ENCODE measurements at places on chromosomes 2 and 18. TPM values are rescaled to one million over a fixed set of nuclear protein-coding genes. Genes with fewer than 3 reads are reported as not detected.
A peak's percentile ranks its signal among the peaks of the same experiment; 100 is the strongest.

DNA sequence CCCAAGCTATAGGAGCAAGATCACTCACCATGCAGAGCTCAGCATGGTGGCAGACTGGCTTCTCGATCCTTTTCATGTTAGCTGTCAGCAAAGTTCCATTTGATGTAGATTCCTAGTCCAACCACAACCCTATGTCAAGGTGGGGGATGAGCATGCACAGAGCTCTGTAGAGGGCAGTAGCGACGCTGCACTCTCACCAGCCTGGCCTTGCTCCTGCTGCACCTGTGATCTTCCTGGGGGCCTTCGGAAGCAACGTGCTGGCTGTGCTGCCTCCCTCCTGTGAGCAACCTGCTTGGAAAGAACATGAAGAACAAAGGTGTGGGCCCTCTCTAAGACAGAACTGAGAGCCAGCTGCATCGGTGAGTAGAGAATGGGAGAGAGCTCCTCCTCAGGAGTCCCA, 479.4 kb upstream of the MYT1L start:
- no peak for DNase-seq
- no peaks in the 10 kb centered on the region for H3K4me1 ChIP-seq
- H3K4me3 ChIP-seq: no peak overlapping the region
- H3K36me3 ChIP-seq: no peaks in the 10 kb centered on the region
- H3K27ac ChIP-seq: no peak overlapping the region
- no peaks in the 10 kb centered on the region for H3K27me3 ChIP-seq

GRCh38 chr2:69499242-69499641, 62.0 kb upstream of the NFU1 start:
- DNase-seq: no peak
- H3K4me3 ChIP-seq: no peak overlapping the region
- no peak overlapping the region for H3K27ac ChIP-seq
- no peaks in the 10 kb centered on the region for H3K4me1 ChIP-seq
- H3K36me3 ChIP-seq: peaks cover 19% of the 10 kb centered on the region

DNA sequence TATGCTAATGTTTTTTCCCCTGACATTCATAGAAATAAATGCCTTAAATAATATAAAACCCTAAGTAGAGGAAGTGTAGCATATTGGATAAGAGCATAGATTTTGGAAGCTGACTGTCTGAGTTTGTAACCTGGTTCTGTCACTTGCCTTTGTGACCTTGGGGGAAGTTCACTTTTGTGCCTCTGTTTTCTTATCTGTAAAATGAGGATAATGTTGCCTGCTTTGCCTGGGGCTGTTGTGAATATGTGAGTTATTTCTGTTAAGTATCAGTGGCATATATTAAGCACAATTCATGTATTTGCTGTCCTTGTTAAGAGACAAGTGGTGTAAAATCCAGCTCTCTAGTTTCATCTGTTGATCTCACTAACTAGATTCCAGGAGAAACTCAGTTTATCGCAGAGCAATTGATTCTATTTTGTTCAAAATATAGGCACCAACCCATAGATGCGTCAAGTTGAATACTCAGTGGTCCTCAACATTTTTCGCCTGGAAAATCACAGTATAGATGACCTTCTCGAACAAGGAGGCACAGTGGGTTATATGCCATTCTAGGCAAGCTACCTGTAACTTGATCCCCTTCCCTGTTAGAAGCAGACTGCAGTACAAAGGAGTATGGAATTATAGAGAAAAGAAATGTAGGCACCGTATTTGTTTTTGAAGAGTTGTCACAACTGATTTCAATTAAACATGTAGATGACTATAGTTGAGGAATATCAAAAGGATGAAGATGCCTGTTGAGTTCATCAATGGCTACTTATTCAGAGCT, 67.0 kb downstream of the SOCS6 start:
- H3K4me3 ChIP-seq: no peak overlapping the region
- DNase-seq: no peak
- no peaks in the 10 kb centered on the region for H3K27me3 ChIP-seq

DNA sequence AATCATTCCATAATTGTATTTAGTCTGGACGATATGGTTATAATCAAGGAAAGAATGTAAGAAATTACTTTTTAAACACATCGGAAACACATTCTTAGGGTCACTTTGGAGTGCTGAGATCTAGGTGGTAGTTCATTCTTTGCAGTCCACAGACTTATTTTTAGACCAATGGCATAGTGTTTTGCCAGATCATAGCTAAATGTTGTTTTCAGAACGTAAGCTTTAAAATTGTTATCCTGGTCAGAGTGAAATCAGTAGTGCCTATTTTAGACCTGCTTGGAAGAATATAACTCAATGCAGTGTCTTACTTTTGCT, 4.3 kb downstream of the MYL12A start:
- peaks cover 14% of the 10 kb centered on the region for H3K4me1 ChIP-seq
- peaks cover 27% of the 10 kb centered on the region for H3K36me3 ChIP-seq
- H3K4me3 ChIP-seq: no peak overlapping the region
- H3K27ac ChIP-seq: no peak overlapping the region
- H3K27me3 ChIP-seq: no peaks in the 10 kb centered on the region

GRCh38 chr2:10405448-10405847, 42.7 kb downstream of the ODC1 start:
- no peak overlapping the region for H3K4me3 ChIP-seq
- peak overlapping the region; percentile 82 for H3K27ac ChIP-seq
- H3K4me1 ChIP-seq: peaks cover 24% of the 10 kb centered on the region
- H3K36me3 ChIP-seq: no peaks in the 10 kb centered on the region
- H3K27me3 ChIP-seq: no peaks in the 10 kb centered on the region
- peak; percentile 89 for DNase-seq

DNA sequence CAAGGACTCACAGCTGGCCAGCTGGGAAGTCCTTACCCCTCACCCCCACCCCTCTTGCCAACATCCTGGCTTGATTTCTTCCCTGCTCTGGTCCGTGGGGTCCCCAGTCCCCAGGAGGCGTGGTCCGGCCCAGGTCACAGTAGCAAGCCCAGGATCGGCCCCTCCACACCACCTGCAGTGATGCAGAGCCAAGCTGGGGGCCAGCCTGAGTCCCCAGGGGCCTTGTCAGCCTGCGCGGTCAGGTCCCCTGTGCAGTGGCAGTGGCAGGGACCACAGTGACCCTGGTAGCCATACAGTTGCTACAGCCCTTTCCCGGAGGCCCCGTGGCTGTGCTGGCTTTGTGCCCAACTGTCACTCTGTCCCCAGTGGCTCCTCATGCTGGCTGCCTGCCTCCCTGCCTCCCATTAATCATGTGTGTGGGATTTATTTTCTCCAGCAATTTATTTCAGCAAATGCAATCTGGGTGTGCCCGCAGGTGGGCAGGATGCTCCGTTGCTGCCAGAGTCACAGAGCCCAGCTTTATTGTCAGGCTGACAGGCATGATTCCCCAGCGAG, 8.8 kb upstream of the PRSS56 start:
- no peak overlapping the region for H3K4me3 ChIP-seq
- H3K36me3 ChIP-seq: no peaks in the 10 kb centered on the region
- no peak overlapping the region for H3K27ac ChIP-seq

DNA sequence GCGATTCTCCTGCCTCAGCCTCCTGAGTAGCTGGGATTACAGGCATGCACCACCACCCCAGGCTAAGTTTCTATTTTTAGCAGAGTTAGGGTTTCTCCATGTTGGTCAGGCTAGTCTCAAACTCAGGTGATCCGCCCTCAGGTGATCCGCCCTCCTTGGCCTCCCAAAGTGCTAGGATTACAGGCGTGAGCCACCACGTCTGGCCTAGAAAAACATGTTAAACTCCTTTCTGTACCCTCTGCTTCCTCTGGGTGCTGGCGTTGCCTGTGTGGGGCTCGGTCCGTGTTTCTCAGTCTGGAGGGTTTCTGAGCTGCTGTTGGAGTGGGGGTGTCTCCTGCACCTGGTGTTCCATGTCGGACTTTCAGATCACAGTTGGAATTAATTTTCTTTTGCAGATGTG, 17.9 kb downstream of the LDLRAD4 start:
- no peak for DNase-seq
- H3K27ac ChIP-seq: no peak overlapping the region
- H3K36me3 ChIP-seq: no peaks in the 10 kb centered on the region
- peaks cover 36% of the 10 kb centered on the region for H3K4me1 ChIP-seq
- no peaks in the 10 kb centered on the region for H3K27me3 ChIP-seq
- no peak overlapping the region for H3K4me3 ChIP-seq

DNA sequence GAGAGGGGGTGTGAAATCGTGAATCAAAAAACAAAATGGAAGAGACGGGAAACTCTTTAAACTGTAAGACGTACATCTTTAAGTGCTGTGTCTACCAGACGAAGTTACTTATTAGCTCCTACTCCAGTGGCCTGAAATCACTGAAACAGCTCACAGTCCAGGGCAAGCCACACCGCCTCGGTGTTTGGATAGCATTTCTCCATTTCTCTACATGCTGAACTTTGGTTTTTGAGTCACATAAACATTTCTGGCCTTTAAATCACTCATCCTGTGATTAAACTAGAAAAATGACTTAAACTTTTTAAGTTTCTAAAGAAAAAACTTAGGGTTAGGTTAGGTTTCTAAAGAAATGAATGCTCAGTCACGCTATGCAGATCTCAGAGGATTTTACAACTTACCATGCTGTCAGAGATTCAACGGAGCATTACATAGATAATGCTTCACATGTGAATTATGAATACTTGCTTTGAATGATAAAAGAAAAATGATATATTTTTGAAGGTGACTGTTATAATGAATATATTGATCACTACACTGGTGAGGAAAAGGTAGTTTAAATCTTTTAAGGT, 138.4 kb downstream of the MBP start:
- peaks cover 3% of the 10 kb centered on the region for H3K4me1 ChIP-seq
- H3K27ac ChIP-seq: no peak overlapping the region
- H3K4me3 ChIP-seq: no peak overlapping the region
- no peaks in the 10 kb centered on the region for H3K27me3 ChIP-seq
- DNase-seq: no peak

Gene SPP2
- total RNA-seq: not detected

- no peak for DNase-seq
- H3K27ac ChIP-seq: no peak overlapping the region
- no peak overlapping the region for H3K4me3 ChIP-seq
- H3K27me3 ChIP-seq: no peaks in the 10 kb centered on the region
- no peaks in the 10 kb centered on the region for H3K4me1 ChIP-seq
These were observed 137.8 kb downstream of the ZAP70 start for GRCh38 chr2:97851172-97851571.

DNA sequence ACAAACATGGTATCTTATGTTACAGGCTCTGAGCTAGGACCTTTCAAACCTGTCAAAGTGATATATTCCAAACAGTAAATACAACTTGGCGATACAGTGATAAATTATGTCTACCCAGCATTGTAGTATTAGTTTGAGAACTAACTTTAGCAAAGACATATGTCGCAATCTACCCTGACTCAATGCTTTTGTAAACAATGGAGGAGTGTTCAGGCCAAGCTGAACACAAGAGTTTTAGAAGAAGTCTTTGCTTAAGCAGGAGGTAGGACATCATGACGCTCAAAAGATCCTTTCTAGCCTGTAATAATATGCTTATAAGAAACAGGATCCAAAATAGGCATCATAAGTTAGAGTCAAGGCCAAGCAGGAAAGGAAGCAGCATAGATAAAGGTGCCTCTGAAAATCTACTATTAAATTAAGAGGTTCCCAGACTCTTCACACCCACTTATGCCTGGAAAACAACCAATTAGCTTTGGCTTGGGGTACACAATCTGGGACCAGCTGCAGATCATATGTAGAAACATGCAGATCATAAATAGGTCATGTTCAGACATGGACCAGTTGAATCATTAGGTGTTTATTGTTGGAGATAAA, 132.5 kb downstream of the CSRNP3 start:
- H3K4me1 ChIP-seq: peaks cover 15% of the 10 kb centered on the region
- no peak overlapping the region for H3K4me3 ChIP-seq
- H3K36me3 ChIP-seq: no peaks in the 10 kb centered on the region
- no peak for DNase-seq
- no peak overlapping the region for H3K27ac ChIP-seq

Gene SLC8A1
- total RNA-seq: 5.1 TPM

GRCh38 chr2:40653829-40654228, 201.9 kb upstream of the SLC8A1 start:
- no peaks in the 10 kb centered on the region for H3K4me1 ChIP-seq
- no peaks in the 10 kb centered on the region for H3K36me3 ChIP-seq
- H3K4me3 ChIP-seq: no peak overlapping the region
- no peak for DNase-seq
- no peak overlapping the region for H3K27ac ChIP-seq

Gene FN1
- total RNA-seq: 97.5 TPM

- no peak for DNase-seq
- peaks cover 5% of the 10 kb centered on the region for H3K4me1 ChIP-seq
- H3K36me3 ChIP-seq: no peaks in the 10 kb centered on the region
- no peak overlapping the region for H3K4me3 ChIP-seq
- H3K27me3 ChIP-seq: no peaks in the 10 kb centered on the region
- no peak overlapping the region for H3K27ac ChIP-seq
These were observed 35.5 kb upstream of the MGAT5 start for GRCh38 chr2:134218414-134218813.

DNA sequence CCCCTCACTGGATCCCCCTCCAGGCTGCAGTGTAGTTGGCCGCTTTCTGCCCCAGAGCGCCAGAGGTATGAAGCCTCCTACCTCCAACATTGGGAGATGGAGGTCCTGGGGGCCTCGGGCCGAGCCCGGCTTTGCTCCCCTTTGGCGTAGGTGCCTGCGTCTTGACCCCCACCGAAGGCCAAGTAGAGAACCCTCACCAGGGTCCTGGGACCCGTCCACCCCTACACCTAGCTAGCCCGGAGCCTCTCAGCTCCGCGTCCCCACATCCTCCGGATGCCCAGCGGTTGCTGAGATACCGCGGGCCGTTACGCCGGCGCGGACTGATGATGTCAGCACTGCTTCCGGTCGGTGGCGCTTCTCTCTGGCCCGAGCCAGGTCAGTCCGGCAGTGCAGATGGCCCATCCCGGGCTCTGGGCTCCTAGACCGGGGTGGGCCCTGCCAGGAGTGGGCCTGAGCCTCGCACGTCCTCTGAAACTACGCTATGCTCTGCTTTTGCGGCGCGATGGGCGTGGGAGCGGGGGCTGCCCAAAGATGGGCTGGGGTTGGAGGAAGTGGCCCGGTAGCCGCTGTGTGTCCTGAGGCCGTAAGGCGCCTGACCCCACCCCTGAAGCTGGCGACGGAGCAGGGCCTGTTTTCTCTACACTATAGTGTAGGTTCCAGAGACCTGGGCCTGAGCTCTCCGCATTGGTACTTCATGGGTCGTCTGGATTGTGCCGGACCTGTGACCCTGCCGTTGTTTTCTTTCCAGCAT, at the start of the genes GLB1L and STK16:
Gene GLB1L, minus strand, starts transcription at position 297 of the 751 bp plus-strand sequence. CDS start 1,871 bp downstream, outside the sequence.
Gene STK16, plus strand, starts transcription at position 332 of the 751 bp plus-strand sequence. CDS start 521 bp downstream, outside the sequence.
- no peaks in the 10 kb centered on the region for H3K36me3 ChIP-seq
- DNase-seq: peak; percentile 93
- peak within 1 kb of the TSS; percentile 89 for H3K27ac ChIP-seq
- peaks cover 22% of the 10 kb centered on the region for H3K4me1 ChIP-seq
- no peaks in the 10 kb centered on the region for H3K27me3 ChIP-seq

Gene SP5
- not detected for total RNA-seq

DNA sequence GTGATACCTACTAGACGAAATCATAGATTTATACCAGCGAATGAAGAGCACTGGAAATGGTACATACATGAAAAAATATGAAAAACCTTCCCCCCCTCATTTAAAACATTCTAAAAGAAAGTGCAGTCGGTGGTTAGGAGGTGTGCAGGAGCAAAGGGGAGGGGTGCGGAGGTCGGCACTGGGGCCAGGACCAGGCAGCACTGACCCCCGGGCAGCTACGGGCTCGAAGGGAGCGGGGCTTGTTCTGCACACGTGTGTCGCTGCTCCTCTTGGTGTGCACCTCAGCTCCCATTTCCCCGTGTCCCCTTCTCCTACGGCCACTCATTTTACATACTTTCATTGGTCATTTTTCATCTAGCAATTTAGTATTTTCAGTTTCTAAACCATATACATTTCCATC, 89.0 kb downstream of the LAMA1 start:
- no peak overlapping the region for H3K27ac ChIP-seq
- H3K27me3 ChIP-seq: no peaks in the 10 kb centered on the region
- no peaks in the 10 kb centered on the region for H3K36me3 ChIP-seq
- no peak overlapping the region for H3K4me3 ChIP-seq
- DNase-seq: no peak
